ENCODE measurements at places on chromosomes 16 and 17. TPM values are rescaled to one million over a fixed set of nuclear protein-coding genes. Genes with fewer than 3 reads are reported as not detected.

RAB26 gene
- total RNA-seq, result 4.2 TPM

CLEC19A gene
- total RNA-seq, result not detected

TEKT5 gene
- not detected for total RNA-seq

MYL4 gene
- total RNA-seq, result not detected

DNAAF8 gene
- not detected for total RNA-seq

KRT32 gene
- total RNA-seq, result 5.0 TPM

C16orf95 gene
- total RNA-seq, result 0.38 TPM

CRHR1 gene
- not detected for total RNA-seq

SLC6A4 gene
- total RNA-seq, result 0.48 TPM

CES1 gene
- 2.4 TPM for total RNA-seq

EPX gene
- total RNA-seq, result not detected

SOX8 gene
- 0.09 TPM for total RNA-seq

CNTNAP4 gene
- total RNA-seq, result not detected

SCIMP gene
- total RNA-seq, result 0.45 TPM

TMEM238L gene
- 1.00 TPM for total RNA-seq

PRKCB gene
- 2.8 TPM for total RNA-seq

NPW gene
- not detected for total RNA-seq

Data from esophagus squamous epithelium (tissue), 5 donors.